ENCODE measurements at places on chromosomes 3 and 15.

DNA sequence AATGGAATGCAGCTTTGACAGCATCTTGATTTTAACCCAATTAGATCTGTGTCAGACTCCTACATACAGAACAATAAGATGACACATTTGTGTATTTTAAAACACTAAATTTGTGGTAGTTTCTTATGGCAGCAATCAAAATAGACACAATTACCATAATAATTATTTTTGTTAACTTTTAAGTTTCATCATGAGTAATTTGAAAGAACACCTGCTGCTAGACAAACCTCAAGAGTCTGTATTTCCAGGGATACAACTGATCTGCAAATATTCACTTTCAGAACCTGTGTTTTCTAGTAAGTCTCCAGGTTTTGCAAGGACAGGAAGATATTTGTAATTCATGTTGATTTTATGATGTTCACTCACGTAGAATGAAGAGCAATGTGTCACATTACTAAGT lies 736.8 kb downstream of the DIPK2A start:
- no peak for DNase-seq

DNA sequence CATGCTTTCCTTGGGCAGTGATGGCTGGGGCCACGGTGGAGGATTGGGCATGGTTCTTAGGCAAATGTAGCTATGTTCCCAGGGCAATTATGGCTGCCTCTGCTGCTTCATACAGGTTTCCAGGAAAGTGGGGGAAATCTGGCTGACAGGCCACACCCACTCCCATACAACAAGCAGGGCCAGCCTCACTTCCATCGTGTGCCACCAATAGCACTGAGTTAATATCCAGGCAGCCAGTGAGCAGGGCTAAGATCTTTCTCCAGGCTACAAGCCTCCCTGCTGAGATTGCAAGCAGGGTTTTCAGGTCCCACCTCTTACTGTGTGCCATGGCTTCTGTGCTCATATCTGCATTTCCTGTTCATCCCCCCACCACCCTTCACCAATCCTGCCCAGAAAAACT lies 1291.9 kb downstream of the SI start:
- DNase-seq, result no peak

GRCh38 chr3:32147509-32147908 lies 41.1 kb downstream of the GPD1L start:
- DNase-seq, result no peak

DNA sequence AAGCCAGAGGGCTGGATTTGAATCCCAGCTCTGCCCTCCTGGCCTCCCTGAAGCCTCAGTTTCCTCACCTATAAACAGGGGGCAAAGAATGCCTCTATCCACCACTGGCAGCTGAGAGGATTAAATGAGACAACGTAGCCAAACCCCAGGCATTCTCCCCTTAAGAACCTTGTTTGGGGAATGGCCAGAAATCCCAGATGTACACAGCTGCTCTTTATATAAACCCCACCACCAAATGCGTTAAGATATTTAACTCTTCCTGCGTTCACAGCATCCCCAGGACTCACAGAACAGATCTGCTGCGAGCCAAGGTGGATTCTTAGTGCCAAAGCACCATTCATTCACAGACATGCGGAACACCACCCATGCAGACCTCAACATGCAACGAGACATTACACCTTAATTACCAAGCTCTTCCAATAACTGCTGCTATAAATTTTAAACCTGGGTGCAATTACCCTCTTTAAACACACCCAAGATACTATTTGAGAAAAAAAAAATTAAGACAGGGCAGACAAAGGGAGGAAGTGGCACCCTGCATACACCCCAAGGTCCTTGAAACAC lies 5.2 kb downstream of the TLE3 start:
- no peak for DNase-seq

GRCh38 chr15:40253167-40253790 lies 14.4 kb downstream of the PAK6 start:
- no peak for DNase-seq

- DNase-seq, result no peak
These were observed 6.6 kb downstream of the ZBED2 start for GRCh38 chr3:111588527-111588926.

- no peak for DNase-seq
These were observed 189.8 kb downstream of the RYR3 start for GRCh38 chr15:33500432-33501195.

DNA sequence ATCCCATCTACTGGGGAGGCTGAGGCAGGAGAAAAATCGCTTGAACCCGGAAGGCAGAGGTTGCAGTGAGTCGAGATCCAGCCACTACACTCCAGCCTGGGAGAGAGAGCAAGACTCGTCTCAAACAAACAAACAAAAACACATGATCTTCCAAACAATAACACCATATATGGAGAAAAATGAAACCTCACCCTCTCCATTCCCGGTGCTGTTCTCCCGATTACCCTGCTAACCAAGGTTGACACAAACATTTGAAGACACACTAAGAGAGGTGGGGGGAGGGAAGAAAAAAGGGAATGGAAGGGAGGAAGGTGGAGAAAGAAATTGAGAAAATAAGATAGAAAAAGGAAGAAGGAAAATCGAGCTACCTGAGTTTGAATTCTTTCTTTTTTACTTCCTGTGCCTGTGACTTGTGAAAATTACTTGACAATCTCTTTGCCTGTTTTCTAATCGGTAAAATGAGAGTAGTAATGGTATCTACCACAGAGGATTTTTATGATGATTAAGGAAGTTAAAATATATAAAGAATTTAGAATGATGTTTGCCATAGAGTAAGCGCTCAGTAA lies 1.1 kb upstream of the PLSCR2 start:
- no peak for DNase-seq

- no peak for DNase-seq
These were observed 176.3 kb downstream of the FOXP1 start for GRCh38 chr3:71406972-71407810.

DNA sequence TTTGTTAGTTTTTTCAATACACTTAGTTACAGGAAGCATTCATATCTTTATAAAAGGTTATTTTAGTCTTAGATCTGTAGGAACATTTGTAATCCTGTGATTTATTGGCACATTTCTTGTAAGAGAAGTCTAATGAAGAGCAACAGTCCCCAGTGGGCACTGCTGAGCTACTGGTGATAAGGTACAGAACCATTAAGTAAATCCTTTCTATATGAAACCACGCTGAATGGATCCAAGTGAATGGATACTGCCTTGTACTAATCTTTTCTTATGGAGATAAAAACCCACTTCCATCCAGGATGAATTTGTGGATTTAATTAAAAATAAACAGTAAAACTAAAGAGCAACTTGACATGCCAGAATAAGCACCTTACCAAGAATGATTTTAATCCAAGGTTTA lies 64.0 kb downstream of the SHQ1 start:
- no peak for DNase-seq

- DNase-seq, result no peak
These were observed 5.6 kb upstream of the SLC33A1 start for GRCh38 chr3:155859859-155860258.

GRCh38 chr3:119219069-119219468 lies 21.6 kb downstream of the B4GALT4 start:
- DNase-seq, result no peak

DNA sequence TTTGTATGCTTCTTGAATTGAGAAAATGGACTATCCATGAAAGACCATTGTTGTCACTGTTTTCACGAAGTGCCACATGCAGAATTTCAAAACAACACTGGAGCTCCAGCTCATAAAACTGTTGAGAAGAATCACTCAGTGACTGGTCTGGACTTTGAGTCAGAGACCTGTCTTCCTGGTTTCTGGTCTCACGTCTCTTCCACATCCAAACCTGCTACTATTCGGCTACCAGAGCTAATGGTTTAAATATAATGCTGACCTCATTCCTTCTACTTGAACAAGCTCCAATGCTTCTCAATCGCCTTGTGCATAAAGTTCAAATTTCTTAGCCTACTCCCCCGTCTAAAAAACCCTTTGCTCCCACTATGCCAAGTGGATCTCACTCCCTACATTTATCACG lies 227.9 kb upstream of the NR2F2 start:
- DNase-seq, result no peak

- DNase-seq, result no peak
These were observed 27.8 kb upstream of the ARHGEF3 start for GRCh38 chr3:56829533-56829932.

GRCh38 chr3:151290673-151291072 lies 12.3 kb upstream of the P2RY14 start:
- DNase-seq, result no peak

DNA sequence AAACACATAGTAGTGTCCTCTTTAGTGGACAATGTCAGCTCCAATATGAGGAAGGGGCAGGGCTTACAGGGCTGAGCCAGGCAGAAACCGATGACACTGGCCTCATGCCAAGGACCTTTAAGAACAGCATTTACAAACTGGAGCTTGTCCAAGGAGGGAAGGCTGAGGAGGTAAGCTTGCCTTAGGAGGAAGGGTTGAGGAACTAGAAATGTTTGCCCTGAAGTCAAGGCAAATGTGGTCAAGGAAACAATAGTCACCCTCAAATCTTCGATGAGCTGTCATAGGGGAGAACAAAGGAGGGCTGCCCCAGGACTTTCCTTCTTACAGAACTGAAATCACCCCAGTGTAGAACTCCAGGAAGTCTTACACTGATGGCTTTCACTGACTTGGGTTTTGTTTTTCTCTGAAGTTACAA lies 136.4 kb downstream of the LIPC start:
- DNase-seq, result no peak

GRCh38 chr3:69671082-69671952 lies 67.9 kb upstream of the MITF start:
- DNase-seq, result peak; percentile 56

DNA sequence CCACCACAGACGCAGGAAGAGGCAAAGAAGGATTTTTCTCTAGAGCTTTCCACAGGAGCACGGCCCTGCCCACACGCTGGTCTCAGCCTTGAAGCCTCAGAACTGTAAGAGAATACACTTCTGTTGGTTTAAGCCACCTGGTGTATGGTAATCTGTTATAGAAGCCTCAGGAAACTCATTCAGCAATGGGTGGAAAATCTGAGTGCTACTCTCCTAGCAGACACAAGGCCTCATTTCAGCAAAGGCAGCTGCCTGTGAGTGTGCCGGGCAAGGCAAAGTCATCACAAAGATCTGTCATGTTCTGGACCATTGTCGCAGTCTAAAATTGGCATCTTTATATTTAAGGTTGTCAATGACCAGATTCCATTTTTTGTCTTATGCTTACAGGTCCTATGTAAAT lies 31.0 kb downstream of the ATP10A start:
- DNase-seq, result no peak

DNA sequence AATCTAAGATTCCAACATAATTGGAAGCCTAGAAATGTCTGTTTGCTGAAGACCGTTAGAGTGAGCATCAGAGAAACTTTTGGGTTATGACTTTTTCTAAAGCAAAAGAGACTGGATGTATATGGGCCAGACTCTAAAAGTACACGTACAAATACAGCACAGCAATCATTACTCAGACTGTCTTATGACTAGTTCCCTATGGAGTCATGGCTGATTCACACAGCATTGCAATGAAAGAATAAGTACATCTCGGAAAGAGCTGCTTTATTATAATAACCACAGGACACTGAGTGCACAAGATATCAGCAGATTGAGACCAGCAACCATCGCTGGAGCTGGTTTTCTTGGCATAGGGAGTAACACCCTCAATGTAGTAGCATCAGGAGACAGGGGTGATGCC lies 618.6 kb downstream of the NLGN1 start:
- no peak for DNase-seq

DNA sequence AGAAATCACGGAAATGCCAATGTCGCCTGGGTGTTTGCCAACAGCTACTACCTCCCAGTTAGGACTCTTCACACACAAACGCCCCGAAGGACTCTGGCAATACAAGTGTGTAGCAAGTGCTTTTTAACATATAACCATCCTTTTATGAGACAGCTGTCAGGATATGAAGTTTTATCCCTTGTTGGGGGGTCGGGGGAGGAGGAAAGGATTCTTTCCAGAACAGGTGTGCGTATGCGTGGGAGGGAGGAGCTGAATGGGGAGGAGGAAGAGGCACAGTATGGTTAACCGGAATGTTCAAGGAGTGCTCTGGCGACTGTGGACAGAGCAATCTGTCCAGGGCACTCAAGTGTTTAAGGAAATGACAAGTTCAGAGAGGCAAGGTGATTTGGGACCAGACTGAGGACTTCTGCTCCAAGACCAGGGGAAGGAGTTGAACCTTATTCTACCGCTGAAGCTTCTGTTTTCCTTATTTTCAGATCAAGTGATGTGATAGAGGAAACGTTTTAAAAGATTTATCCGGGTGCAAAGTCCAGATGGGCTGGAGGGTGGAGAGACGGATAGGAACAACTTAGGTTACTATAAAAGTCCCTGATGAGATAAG lies 1.3 kb downstream of the TSPAN3 start:
- DNase-seq, result peak; percentile 36

DNA sequence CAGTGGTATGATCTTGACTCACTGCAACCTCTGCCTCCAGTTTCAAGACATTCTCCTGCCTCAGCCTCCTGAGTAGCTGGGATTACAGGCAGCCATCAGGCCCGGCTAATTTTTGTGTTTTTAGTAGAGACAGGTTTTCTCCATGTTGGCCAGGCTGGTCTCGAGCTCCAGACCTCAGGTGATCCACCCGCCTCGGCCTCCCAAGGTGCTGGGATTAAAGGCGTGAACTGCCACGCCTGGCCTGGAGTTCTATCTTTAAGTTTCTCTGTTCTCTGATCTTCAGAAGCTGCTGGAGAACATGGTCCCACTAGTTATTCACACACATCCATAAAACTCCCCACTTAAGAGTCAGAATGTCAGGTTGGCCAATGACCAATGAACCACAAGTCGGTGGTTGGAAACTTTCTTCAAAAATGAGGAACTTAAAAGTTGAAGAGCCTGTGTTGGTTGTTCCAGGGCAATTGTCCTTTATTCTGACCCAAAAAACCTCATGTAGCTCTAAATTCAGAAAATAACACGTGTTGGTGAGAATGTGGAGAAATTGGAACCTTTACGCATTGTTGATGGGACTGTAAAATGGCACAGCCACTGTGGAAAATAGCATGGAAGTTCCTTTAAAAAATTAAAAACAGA lies 55.9 kb upstream of the PIK3CB start:
- DNase-seq, result no peak

GRCh38 chr3:130905551-130905950 lies 11.7 kb downstream of the ATP2C1 start:
- DNase-seq, result no peak

- no peak for DNase-seq
These were observed 219.3 kb upstream of the KBTBD8 start for GRCh38 chr3:66778777-66779176.

DNA sequence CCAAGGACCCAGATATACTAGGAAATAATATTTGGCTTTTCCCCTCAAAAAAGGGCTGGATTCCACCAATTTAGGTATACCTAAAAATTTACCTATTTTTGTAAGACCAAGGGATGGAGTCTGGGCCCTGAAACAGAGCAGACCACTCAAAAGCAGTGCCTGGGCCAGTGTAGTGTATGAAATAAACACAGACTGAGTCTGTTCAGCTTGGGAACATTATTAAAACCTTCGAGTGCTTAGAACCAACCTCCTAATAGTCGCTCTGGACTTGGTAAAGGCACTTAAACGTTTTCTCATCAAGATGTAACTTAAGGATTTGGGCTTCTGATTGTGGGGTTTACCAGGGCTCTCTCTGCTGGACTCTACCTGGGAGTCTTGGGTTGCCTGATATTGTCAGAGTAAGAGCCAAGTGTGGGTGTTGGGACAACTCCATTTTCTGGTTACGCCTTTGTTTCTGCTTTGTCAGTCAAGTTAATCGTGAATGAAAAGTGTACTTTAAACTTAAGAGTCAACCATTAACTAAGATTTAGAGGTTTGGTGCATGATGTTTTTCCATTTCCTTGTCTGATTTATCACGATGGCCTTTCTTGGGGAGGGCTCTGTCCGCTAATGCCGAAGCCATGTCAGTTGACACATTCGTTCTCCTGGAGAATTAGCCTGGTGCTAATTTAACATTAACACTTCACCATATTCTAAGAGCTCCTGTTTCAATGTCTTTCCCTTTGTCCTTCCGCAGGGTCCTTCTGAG lies 221.0 kb upstream of the TPM1 start:
- no peak for DNase-seq

GRCh38 chr3:28050885-28051284 lies 190.5 kb upstream of the CMC1 start:
- no peak for DNase-seq

Measured in cerebellum (tissue), 4 donors.